ENCODE measurements at places on chromosomes 2 and 18. TPM values are rescaled to one million over a fixed set of nuclear protein-coding genes. Genes with fewer than 3 reads are reported as not detected.
A peak's percentile ranks its signal among the peaks of the same experiment; 100 is the strongest.

GRCh38 chr2:60796573-60797509 is 40.8 kb downstream of the PAPOLG start:
- DNase-seq: no peak

DNA sequence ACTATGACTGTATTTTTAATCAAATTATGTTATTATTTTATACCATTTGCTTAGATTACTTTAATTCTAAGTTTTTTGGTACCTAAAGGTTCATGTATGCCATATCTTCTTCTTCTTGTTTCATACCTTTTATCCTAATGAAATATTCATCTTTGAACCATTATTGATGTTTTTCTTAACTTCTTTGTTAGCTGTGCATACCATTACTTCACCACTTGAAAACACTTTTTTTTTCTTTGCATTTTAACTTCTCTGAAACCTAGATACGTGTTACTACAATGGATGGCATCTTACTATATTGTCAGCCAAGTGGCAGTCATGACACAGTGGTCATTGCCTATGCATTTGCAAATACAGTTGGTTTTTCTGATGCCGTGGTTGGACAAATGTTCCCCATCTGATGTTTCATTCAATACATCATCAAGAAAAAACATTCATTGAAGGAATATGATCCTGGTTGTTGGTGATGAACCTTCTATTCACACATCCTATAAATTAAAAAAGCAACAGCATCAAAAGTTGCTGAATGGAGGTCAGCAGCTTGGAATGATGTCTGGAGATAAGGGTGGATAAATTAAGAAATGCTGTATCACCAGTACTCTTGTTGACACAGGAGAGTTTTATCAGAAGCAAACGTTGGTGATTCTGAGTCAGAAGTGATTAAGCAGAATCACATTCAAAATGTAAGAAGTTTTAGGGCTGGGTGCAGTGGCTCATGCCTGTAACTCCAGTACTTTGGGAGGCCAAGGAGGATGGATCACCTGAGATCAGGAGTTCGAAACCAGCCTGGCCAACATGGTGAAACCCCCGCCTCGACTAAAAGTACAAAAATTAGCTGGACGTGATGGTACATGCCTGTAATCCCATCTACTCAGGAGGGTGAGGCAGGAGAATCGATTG is 7.4 kb downstream of the IL36A start:
- DNase-seq: no peak

DNA sequence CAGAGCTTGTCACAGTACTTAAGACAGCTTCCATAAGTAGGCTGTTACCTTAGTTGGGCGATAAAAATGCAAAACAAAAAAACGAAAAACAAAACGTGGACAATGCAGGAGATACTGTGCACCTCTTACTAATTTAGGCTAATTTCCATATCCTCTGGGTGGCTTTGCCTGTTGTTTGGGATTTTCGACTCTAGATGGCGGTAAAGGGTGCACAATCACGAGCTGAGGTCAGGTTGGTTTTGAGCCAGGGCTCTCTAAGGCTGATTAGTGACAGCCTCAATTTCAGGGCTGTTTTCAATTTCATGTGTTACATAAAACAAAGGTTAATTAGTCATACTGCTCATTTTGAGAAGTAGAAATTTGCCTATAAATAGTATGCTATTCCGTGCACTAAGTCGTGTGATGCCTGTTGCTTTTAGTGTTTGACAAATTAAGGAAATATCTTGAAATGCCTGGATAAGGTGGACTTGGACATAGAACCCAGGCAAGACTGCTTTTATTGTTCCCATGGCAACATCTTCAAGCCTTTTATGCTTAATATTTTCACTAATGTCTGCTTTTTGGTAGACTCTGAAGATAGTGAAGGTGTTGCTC is 493.1 kb downstream of the SOCS6 start:
- DNase-seq: peak; percentile 27

- no peak for DNase-seq
These were observed 153.6 kb upstream of the DSEL start for GRCh38 chr18:67670024-67670543.

DNA sequence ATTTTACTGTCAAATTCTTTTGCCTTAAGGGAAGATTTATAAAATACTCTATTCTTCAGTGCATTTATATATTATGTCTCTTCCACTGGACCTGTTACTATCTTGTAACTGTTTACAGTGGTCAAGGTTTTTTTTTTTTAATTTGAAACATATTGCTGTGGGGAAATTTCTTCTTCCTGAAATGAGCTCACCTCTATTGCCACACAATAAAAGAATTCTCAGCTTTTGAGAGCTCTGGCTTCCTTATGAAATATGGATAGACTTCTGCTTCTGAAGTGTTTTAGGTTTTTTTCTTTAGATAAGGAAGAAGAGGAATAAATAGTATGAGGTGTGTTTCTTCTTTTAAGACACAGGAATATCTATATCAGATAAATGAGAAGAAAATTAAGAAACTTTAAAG is 7.7 kb downstream of the VRK2 start:
- DNase-seq: no peak

The EPC2 gene
- 20.5 TPM for polyA plus RNA-seq

DNA sequence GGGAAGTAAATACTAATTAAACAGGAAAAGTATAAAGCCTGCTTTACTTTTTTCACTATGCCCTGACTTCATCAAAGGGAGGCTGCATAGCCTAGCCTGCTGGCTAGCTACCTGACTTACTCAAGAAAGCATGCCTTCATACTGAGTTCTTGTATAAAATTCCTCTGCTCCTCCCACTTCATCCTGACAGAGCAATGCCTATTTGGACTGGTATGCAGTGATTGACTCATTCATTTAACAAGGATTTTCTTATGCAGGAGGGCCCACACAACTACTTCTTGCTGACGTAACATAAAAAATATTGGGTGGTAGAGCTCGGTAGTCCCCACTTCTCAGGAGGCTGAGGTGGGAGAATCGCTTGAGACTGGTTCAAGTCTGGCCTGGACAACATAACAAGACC is 70.5 kb downstream of the PRPF40A start:
- DNase-seq: peak; percentile 27

The RAB6C gene
- not detected for polyA plus RNA-seq

DNA sequence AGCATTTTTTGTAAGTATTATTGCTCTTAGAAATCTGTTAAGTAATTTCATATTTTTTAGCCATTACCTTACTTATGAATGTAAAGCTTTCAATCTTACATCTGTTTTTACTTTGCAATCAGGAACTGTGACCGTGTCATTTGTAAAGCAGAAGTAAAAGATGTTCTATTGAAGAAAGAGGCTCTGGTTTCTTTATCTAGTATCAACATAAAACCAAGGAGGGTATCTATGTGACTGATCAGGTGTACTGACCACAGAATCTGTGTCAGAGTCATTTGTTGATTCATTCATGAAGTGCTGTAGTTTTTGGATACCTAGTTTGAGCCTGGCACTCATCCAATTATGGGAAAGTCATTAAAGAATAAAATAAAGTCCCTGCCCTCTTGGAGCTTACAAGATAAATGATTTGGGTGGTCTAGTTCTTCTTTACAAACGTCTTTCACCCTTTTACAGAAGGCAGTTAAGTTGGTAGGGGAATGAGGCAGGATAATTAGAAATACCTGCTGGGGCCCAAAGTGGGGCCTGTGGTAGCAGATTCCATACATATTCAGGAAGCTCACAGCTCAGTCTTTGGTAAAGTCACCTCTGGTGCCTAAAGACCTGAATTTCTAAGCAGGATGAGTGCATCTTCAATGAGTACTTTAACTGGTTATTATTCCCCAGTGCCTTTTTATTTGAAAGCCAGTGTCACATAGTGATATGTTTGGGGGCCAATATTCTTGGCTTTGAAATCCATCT is 260.6 kb upstream of the NT5C1B start:
- DNase-seq: no peak

DNA sequence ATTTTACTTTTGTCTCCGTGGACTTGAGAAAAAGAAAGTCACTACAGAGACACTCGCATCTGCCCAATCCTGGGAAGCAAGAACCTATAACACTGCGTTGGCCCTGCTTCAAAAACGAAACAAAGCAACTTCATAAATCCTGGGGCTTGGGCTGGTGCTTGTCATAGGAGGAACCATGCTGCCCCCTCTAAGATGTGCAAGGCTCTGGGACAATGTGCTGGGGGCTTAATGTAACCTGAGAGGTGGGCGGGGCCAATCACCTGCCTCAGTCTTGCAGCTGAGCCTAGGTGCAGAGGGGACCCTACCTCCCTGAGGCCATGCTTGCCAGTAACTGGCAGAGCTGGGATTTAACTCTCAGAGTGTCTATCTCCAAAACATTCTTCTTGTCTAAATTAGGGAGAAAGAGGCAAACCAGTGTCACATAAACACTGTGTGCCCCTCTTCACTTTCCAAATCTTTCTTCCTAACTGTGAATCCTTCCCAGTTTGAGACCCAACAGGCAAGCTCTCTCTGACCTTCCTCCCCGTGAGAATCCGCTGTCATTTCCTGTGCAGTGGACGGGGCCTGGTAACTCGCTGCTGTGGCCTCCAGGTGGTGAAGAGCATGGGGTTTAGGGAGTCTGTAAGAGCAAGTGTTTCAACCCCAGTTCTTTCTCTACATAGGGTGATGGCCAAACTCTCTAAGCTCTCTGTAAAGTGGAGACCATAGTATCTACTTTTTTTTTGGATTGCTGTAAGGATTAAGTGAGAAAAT is 115.1 kb downstream of the ACKR3 start:
- no peak for DNase-seq

DNA sequence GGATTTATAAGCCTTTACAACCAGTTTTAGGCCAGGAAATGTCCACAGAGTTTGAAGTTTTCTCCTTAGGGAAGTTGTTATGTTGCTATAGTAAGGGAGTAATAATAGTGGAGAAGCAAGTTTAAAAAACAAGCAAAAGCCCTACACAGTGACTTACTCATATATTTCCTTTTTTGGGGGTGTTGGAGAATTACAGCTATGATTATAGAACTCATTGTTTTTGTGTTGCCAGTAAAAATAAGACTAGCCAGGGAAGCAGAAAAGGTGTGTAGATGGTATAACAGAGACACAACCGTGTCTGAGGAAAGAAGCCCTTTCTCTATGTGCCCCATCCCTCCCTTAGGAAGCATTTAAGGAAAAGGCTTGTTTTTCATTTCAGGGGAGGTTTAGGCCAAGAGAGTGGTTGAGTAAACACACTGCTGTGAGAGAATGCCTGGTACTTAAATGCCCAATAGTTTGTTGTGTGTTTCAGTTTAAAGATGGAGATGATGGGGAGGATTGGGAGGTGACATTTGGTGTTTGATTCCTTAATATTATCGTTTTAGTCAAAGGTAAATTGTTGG is 2.3 kb downstream of the VAPA start:
- DNase-seq: no peak

The ACTG2 gene
- polyA plus RNA-seq: not detected

DNA sequence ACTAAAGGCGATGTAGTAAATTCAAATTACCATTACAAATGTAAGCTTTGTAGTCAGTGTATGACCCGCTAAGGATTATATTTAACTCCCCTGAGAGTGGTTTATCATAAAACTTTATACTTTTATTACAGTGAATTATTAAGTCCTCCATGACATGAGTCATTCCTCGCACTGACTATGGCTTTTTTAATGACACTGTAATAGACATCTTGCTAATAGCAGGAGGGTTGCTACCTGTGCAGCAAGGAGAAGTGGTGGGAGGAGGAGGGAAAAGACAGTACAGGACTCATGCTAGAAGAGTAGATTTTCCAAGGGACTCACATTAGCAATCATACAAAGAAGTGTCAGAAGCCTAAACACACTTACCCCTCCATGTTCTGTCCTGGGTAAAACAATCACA is 556.1 kb downstream of the BCL11A start:
- DNase-seq: no peak
